Heart left ventricle (tissue), 16 donors: ENCODE measurements at places on chromosomes 7 and 10. TPM values are rescaled to one million over a fixed set of nuclear protein-coding genes. Genes with fewer than 3 reads are reported as not detected.

- DNase-seq, result no peak
Measured at GRCh38 chr7:39910108-39910869, 39.8 kb upstream of the CDK13 start.

Gene LIPK
- not detected for polyA plus RNA-seq

Gene NPSR1
- polyA plus RNA-seq, result not detected

Gene CYP2E1
- 0.43 TPM for polyA plus RNA-seq

DNA sequence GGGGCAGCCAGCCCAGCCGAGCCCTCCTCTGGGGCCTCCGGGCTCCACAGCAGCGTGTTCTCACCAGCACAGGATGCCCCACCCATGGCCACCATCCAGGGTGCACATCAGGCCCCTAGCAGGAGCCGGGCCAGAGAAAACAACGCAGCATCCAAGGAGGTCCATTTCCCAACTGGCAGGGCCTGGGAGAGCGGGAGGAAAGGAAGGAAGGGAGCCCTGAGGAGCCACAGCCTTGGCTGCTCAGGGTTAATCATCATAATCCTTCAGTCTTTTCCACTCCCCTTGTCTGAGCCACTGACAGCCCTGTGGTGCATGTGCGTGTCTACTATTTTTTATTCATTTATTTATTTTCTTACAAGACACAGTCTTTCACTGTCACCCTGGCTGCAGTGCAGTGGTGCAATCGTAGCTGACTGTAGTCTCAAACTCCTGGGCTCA lies 3.6 kb downstream of the PLAC9 start:
- DNase-seq, result peak; percentile 93

DNA sequence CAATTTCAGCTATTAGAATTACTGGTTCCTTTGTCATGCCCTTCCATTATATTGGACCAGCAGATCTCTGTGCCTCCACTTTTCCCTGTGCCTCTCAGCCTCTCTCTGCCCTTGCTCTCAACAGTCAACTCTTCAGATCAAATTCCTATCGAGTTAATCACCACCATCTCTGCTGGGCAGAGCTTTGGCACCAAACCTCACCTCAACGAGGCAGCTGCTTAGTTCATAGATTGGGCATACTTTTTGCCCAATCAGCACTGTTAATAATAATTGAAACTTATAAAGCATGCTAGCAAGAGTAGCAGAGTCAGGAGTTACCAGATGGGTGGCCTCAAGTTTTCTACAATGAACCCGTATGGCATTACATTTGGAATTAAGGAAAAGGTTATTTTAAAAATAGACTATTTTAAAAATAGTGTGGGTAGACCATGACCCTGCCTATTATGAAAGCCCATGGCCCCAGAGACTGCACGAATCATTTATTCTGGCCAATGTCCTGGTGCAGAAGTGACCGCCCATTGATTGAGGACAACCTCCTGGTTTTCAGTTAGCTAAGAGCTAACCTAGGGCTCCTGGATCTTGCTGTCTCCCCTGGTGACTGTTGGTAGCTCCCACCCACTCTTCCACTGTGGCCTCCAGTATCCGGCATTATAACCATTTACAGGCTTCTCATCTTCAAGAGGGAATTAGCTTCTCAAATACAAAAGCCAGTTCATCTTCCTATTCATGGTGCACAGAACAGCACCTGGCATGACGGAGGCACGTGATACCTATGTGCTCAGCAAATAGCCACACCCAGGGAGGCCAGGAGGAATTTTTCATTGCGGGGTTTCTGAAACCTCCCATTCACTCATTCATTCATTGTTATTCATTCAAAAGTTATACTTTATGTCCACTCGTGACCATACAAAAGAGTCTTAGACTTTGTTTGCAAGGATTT lies 265.4 kb downstream of the INHBA start:
- DNase-seq, result no peak

GRCh38 chr10:101293007-101293723 lies 60.8 kb upstream of the BTRC start:
- no peak for DNase-seq

GRCh38 chr7:28957751-28958234 lies 337 bp downstream of the TRIL start:
- peak; percentile 20 for DNase-seq

- no peak for DNase-seq
Measured at GRCh38 chr10:57696641-57697040, 571.1 kb downstream of the IPMK start.

DNA sequence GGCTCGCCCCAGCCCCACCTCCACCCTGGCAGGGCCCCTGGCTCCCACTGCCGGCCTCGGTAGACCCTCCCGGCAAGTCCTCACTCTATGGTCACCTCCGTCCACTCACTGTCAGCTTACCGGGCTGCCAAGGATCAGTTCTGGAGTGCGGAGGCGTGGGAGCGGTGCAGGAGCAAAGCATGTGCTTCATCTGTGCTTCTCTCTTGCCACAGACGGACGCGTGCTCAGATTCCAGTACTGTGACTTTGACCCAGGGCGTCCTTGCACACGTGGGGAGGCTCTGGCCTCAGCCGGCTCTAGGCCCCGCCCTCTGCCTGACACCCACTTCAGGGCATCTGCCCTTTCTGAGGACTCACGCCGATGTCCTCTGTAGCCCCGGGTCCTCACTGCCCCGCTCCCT lies 547.5 kb upstream of the FOXK1 start:
- DNase-seq, result no peak

DNA sequence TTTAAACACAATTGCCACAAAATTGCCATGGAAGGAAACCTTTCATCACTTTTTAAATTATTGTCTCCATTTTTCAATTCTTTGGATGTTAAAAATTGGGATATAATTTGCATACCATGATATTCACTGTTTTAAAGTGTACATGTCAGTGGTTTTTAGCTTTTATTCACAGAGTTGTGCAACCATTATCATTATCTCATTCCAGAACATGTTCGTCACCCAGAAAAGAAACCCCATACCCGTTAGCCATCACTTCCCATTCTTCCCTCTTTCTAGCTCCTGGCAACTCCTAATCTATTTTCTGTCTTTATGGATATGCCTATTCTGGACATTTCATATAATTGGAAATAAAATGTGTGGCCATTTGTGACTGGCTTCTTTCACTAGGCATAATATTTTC lies 260.3 kb upstream of the FERD3L start:
- no peak for DNase-seq

GRCh38 chr7:88244258-88244657 lies 24.4 kb upstream of the SRI start:
- no peak for DNase-seq

DNA sequence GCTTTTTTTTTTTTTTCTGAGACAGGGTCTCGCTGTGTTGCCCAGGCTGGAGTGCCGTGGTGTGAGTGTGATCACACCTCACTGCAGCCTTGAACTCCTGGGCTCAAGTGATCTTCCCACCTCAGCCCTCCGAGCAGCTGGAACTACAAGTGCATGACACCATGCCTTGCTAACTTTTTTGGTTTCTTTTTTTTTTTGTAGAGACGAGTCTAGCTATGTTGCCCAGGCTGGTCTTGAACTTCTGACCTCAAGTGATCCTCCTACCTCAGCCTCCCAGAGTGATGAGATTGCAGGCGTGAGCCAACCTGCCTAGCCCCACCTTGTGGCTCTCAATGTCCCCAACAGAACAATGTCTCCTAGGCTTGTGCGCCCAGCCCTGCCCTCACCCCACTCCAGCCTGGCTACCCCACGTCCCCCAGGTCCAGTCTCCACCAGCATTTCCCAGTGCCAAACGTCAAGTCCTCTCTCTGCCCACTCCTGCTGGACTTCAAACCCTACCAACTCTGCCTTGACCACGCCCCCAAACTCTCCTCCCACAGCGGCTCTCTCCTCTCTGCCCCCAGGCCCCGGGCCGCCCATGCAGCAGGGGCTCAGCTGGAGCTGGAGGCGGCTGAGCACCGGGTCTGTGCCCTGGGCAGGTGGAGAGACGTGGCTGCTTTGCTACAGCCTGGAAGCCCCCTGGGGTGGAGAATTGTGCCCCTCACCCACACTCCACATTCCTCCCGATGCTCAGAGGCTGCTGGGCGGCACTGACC lies 18.9 kb downstream of the BHLHA15 start:
- DNase-seq, result no peak

GRCh38 chr10:75191821-75192568 lies 18.6 kb upstream of the VDAC2 start:
- DNase-seq, result peak; percentile 69

DNA sequence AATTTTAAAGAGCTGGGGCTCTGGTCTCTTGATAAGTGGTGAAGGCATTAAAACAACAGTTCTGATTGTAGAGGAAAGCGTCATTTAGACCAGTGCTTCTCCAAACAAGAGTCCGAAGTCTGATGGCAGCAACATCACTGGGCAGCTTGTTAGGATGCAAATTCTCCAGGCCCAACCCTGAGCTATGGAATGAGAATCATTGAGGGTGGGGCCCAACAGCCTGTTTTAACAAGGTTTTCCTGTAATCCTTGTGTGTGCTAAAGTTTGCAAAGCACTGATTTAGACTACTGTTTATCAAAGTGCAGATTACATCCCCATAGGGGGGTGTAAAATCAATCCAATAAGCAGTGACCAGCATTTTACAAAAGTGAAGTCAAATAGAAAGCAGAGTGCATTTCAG lies 2.6 kb upstream of the ZNRF2 start:
- DNase-seq, result no peak

- no peak for DNase-seq
Measured at GRCh38 chr10:62554632-62555199, 180.5 kb downstream of the ZNF365 start.

- DNase-seq, result no peak
Measured at GRCh38 chr7:131244259-131244852, 83.3 kb upstream of the MKLN1 start.

DNA sequence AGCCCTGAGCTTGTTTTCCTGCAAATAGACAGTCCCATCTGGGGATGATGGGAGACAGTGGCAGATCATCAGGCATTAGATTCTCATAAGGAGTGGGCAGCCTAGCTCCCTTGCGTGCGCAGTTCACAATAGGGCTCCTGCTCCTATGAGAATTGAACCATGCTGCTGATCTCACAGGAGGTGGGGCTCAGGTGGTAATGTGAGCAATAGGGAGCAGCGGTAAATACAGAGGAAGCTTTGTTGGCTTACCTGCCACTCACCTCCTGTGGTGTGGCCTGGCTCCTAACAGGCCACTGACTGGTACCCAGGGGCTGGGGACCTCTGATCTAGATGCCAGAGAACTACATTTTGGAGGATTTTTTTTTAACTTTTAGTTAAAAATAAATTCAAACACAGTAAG lies 434.8 kb upstream of the MKI67 start:
- no peak for DNase-seq

Gene PPP1R3A
- polyA plus RNA-seq, result 17.2 TPM

Gene WNT16
- polyA plus RNA-seq, result not detected

- DNase-seq, result no peak
Measured at GRCh38 chr7:8149222-8149621, 112.7 kb downstream of the ICA1 start.

DNA sequence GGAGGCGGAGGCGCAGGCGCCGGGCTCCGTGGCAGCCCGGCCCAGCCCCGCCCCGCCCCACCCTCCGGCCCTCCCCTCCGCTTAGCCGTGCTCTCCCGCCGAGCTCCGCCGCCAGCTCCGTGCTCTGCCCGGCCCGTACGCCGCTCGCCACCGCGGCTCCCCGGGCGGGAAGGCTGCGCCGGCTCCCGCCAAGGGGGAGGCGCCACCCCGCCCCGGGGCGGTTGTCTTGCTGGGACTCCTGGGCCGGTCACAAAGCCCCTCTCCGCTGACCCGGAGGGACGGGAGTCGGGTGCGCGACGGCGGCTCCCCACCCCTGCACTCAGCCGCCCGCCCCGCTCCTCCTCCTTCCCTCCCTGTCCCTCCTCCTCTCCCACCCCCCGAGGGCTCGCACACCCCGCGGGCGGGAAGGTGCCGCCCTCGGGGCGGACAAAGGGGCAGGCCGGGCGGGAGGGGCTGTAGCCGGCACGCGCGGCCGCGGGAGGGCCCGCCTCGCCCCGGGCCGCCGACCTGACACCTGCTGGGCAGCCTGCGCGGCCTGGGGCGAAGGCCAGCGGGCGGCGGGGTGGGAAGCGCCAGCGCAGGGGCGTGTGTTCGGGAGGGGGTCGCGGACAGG lies 11.5 kb upstream of the SP8 start:
- DNase-seq, result peak; percentile 65

DNA sequence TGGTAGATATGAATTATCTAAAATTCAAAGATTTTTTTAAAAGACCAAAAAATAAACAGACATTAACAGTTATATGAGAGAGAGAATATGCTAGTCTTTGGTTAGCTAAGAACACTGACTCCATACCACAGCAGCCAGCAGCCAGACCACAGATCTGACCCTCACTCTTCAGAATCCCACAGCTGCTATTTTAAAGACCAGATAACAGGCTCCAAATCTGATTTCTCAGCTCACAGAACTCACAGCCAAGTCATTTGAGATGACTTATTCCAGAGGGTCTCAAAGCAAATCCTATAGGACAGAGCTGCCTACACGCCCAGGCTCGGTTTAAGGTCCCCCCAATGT lies 20.4 kb downstream of the NUDCD3 start:
- DNase-seq, result no peak

- DNase-seq, result no peak
Measured at GRCh38 chr7:7816084-7816483, 97.7 kb upstream of the RPA3 start.

GRCh38 chr10:104028823-104029520 lies 56.7 kb downstream of the COL17A1 start:
- no peak for DNase-seq

DNA sequence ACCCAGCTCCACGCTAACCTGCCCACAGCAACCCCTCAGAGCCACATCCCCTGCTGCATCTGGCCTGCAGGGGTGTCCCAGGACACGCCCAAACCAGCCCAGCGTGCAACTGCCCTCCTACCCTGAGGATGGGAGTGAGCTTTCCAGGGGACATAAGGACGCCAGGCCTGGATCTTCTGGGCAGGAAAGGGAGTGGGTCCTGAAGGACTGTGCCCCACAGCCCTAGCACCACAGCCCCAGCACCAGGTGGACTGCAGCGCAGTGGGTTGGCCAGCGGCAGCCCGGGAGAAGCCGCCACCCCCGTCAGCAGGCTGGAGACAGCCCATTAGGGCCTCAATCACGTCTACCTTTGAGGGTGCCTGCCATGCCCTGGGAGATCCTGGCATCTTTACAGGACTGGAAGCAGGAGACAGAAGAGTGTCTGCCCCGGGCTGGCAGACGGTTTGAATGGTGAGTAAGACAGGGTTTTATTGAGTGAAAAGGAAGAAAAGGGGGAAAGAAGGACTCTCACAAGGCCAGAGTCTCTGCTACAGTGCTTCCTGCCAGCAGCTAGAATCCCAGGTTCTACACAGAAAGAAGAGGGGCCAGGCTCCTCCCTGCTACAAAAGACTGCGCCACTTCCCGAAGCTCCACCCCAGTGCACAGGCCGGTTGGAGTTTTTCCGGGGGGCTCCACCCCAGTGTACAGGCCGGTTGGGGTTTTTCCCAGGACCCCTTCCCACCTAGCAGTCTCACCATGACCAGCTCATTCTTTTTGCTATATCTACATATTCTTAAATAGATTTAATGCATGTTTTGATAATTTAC lies 69.8 kb upstream of the KCTD7 start:
- DNase-seq, result no peak

GRCh38 chr7:7318601-7319000 lies 136.3 kb downstream of the C1GALT1 start:
- no peak for DNase-seq

Gene XRCC2
- polyA plus RNA-seq, result 0.14 TPM
